Glomerular endothelial cell (primary cell): ENCODE measurements at places on chromosomes 12 and 14. TPM values are rescaled to one million over a fixed set of nuclear protein-coding genes. Genes with fewer than 3 reads are reported as not detected.

CCDC175 gene
- not detected in 2 replicates for total RNA-seq

KLRC4 gene
- total RNA-seq, result not detected in 2 replicates

DNA sequence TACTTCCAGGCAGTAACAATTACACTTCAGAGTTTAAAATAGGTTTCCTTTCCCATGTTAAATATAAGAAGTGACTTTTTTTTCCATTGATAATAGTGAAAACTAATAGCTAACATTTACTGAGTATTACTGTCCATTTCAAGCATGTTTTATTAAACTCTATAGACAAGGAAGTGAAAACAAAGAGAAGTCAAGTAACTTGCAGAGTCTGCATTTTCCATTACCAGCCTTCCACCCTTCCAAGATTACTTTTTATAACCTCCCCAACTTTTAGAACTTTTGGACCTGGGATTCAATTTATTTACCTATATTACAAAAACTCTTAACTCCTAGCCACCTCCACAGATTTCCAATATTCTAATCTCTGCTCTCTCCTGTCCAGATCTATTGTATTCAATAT, 67.7 kb downstream of the SEC23A start:
- no peak for DNase-seq

DNA sequence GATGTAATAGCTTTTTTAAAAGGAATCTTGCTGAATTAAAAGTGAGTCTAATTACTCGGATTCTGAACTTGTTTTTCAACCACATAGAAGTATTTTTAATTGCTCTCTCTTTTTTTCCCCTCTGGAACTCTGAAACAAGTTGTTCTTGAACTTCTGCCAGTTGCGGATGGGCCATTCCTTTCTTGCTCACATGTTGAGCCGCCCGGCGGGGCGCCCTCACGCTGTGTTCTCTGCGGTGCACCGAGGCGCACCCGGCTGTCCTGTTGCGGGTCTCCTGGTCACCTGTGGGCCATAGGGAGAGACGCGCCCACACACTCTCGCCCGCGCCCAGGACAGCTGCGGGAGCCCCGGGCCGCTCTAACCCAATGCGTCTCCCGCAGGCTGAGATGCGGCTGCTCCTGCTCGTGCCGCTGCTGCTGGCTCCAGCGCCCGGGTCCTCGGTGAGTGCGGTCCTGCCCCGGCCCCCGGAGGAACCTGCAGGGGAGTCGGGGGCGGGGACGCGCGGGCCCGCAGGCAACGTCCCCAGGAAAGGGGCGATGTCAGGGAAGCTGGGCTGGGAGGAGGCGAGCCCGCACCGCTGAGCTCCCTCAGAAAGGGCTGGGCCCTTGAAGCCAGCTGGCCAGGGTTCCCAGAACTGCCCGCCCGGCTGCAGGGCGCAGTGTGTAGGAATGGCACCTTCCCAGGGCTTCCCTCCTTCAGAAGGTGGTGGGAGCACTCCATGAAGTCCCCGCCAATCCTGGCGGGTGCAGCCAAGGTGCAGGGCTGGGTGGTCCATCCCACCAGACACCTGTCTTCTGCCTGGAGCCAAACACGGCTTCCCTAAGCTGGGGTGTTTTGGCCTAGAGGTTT, 2.3 kb downstream of the PAPLN start:
- DNase-seq, result no peak
